ENCODE measurements at places on chromosomes 3 and 15. TPM values are rescaled to one million over a fixed set of nuclear protein-coding genes. Genes with fewer than 3 reads are reported as not detected.
A peak's percentile ranks its signal among the peaks of the same experiment; 100 is the strongest.

DNA sequence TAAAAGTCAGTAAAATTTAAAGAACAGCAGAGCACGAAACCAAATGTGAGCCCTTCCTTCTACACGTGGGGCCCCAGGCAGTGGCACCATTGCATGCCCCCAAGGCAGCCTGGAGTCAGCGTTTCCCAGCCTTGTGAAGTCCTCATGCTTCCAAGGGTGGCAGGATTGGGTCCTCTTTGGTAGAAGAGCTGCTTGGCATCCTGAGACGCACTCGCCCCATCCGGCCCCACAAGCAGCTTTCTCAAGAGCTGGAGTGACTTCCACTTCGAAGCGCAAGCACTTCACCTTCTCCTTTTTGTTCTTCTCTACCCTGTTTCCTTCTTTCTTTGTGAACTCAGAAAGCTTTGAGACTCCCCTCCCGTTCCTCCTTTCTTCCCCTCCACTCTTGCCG is 34.7 kb downstream of the ZNF710 start:
- DNase-seq = peak; percentile 45

GRCh38 chr3:123809597-123809996 is 74.5 kb downstream of the MYLK start:
- DNase-seq = no peak

The ARHGEF26 gene
- 5.0 TPM for total RNA-seq

DNA sequence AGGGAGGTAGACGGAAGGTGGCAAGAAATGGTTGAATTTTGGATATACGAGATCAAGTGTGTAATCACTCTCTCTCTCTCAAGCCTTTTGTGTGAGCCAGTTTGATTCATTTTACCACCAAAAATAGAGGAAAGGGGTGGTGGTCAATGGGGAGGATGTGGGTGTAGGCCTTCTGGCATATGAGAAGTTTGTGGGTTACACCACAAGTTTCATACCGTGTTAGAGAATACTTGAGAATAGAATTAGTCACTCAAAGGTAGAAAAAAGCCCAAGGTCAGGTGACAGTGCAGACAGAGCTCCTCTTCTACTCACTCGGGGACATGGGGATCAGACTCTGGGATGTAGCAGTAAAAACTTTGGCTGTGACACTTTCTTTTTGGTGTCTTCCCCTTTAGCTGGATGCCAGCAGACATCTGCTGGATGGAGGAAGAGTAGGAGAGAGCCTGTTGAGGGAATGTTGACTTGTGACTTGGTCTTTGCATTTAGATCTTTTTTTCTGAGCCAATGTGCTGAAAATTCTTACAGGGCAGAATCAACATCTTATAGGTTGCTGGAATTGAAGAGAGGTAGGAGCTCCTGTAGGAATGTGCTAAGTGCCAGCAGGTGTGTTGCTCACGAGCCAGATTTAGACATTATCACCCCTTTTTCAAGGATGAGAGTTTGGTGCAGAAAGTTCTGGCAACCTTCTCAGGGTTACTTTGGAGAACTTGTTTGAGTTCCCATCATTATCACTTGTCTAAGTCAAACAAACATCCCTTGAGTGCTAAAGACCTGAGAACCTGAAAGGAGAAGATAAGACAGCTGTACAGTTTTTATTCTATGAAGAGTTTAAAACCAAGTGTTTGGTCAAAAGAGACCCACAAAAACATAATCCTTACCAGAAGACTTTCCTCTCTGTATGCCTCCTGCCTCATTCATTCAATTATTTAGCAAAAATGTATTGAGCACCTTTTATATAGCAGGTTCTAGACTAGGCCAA is 43.9 kb upstream of the RYK start:
- DNase-seq = no peak

- no peak for DNase-seq
Measured at GRCh38 chr15:58401991-58402649, 29.7 kb upstream of the LIPC start.

GRCh38 chr15:31457161-31457560 is 130.5 kb downstream of the KLF13 start:
- DNase-seq = no peak

DNA sequence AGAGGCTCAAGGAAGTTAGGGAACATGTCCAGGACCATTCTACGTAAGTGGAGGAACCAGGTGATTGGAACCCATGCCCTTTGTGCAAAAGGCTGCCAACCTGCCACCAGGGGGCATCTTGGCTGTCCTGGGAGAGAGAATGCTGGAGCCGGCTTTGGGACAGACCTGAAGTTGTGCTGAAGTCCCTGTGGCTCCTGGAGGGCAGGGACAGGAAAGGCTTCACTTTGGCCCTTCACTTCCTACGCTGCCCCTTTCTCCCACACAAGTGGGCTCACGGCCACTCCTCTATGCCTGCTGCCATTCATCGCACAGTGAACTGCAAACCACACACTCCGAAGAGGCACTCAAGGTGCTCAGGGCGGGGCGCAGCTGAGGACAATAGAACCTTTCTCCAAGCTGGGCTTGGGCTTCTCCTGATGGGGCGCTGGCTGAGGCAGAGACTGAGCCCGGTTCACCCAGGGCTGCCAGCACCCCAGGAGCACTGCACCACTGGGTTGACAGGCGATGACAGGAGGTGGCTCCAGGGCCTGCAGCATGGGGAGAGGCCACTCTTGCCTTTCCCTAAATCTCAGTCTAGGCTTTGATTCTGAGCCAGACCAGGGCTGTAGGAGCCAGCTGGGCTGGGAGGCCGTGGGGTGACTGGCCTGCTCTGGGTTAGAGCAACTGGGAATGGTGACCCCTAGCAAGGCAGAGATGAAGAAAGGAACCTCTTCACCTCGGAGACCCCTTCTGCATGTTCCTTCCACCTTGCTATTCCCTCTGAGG is 8.4 kb downstream of the SHF start:
- no peak for DNase-seq

DNA sequence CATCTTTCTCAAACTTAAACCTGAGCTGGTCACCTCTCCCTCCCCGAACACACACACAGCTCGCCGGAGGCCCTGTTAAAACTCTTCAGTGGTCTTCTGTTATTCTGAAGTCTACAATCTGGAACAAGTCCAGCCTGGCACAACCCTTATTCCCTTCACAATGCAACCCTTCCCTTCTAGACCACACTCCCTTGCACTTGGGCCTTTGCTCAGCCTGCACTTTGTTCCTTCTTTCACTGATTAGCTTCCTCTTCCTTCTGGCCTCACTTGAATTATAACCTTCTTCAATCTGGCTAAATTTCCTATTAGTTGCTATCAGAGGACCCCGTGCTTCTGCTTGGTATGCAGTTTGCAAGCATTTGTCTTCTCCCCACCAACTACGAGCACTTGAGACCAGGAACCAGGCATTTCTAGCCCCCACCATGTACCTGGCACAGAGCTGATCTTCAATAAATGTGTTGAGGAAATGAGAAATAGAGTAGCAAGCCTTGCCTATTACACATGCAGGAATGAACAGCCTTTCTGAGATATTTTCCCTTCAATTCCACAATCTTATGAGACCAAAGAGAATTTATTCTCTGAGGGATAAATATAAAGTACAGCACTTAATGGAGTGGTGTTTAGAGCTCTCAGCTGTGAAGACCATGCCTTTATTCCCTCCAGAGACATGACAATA is 663.1 kb upstream of the ADAMTS9 start:
- DNase-seq = no peak

- no peak for DNase-seq
Measured at GRCh38 chr3:107945417-107946094, 145.3 kb downstream of the CD47 start.

GRCh38 chr15:99467853-99468464 is 97.8 kb upstream of the MEF2A start:
- no peak for DNase-seq

DNA sequence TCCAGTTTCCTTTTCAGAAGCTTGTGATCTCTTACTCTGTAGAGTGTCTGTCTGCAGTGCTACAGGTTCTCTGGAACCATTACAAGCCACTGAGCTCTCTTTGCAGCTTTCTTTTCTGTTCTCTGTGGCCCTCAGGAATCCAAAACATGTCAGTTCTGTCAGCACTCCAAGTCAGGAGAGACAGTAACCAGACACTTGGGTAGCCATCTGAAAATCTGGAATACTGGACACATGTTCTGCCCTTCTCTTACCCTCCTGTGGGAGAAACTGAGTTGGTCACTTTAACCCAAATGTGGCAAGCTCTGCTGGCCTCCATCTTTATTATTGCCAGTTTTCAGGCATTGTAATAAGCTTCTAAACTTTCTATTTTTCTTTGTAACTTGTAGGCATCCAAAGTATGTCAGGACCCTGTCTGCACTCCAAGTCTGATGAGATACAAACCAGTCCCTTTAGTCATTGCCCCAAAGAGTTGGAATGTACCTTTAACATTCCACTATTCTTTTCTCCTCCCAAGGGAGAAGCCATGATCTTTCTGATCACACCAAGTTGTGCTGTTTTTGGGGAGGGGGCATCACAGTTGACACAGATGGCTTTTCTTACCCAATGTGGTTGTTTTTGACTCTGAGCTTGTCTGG is 183.7 kb downstream of the DPH6 start:
- no peak for DNase-seq

GRCh38 chr3:50132421-50133282 is 22.5 kb upstream of the SEMA3F start:
- DNase-seq = no peak

- no peak for DNase-seq
Measured at GRCh38 chr3:111714305-111714704, 119.2 kb upstream of the ZBED2 start.

- DNase-seq = peak; percentile 33
Measured at GRCh38 chr3:65871305-65872141, 167.2 kb downstream of the MAGI1 start.

DNA sequence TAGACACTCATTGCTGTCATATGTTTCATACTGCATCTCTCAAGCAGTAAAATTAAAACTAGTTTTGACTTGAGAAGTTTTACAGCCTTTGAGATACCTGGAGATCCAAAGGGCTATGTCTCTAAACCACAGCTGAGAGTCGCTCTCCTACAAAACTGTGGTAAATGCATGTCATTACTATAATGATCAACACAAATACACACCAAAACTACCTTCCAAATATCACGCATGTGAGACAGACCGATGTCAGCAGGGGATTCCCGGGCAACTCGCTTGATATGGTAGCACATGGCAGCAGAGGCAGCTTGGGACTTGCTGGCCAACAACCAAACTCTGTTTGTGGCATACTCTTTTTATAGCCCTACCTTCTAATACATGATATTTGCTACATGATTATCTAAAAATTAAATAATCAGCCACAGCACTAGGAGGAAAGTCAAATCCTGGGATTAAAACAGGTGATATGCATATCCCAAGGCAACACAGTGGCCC is 56.3 kb downstream of the PDZRN3 start:
- no peak for DNase-seq

GRCh38 chr3:39529577-39529976 is 62.1 kb downstream of the MOBP start:
- DNase-seq = no peak

- DNase-seq = no peak
Measured at GRCh38 chr3:148839805-148840204, 12.2 kb downstream of the CPB1 start.

DNA sequence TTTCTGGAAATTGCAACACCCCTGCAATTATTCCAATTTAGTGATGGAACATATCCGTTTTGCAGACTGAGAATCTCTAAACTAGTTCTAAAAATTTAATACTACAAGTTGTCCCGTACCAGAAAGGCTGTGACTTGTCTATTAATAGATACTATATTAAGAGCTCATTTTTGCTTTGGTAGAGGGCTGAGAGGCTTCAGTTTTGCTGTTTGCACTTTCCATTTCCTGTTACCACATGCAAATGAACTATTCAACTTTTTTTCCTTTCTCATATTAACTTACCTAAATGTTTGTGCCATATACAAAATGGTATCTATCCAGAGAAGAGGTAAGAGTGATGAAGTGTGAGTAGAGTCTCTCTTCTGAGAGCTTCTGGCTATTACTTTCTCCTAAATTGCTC is 101.5 kb upstream of the CRBN start:
- no peak for DNase-seq

The MAP2K5 gene
- 16.6 TPM for total RNA-seq

Measured in right cardiac atrium (tissue), 5 donors.